T-helper 2 cell (primary cell): ENCODE measurements at places on chromosomes 5 and 9.

GRCh38 chr5:29042152-29042551 is 2003.8 kb upstream of the CDH9 start:
- no peak for DNase-seq

DNA sequence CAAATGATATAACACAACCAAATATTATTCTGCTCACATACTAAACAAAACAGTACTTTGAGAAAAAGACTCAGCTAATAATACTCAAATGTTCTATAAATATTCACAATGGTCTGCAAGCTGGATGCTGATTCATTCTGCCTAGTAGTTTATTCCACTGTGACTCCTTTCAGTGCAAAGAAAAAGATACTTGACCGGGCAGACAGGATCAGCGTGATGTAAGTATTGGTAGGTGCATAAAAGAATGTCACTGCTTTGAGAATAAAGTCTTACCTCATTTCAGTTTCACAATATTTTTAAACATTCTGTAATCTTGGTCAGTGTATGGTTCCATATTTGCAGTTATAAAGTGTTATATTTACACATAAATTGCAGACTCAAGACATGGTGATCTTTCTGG is 223.0 kb upstream of the NUDT12 start:
- no peak for DNase-seq

GRCh38 chr5:66628561-66628960 is 32.4 kb downstream of the MAST4 start:
- DNase-seq: no peak

DNA sequence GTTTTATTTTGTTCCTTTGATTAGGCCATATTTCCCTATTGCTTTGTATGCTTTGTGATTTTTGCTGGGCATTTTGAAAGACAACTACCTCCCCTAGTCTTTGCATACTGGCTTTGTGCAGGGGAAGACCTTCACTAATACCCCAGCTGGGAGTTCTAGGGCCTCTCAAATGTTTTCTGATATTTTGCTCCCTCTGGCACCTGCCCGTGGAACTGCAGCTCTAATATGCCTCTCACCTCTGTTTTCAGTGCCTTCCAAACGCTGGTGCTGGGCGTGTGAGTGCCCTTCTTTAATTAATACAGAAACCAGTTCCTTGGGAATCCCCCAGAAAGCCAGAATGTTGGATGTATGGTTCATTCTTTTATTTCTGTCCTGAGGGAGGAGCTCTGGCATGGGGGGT is 204.5 kb downstream of the COMMD10 start:
- no peak for DNase-seq

DNA sequence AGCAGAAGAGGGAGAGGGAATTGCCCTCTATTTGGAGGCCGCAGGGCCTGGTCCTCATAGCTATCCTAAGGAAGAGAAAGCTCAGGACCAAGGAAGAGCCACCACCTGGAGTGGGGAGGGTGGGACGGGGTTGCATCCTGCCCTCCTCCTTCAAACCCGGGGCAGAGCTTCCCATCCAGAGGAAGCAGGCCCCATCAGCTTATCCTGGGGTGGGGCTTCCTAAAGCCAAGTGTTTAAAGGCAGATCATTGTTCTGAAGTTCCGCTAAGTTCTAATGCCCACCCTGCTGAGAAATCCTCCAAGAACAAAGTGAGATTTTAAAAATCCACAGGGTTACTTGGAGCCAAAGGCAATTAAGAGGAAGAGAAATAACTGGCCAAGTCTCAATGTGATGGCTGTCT is 210.3 kb downstream of the C9orf152 start:
- no peak for DNase-seq

DNA sequence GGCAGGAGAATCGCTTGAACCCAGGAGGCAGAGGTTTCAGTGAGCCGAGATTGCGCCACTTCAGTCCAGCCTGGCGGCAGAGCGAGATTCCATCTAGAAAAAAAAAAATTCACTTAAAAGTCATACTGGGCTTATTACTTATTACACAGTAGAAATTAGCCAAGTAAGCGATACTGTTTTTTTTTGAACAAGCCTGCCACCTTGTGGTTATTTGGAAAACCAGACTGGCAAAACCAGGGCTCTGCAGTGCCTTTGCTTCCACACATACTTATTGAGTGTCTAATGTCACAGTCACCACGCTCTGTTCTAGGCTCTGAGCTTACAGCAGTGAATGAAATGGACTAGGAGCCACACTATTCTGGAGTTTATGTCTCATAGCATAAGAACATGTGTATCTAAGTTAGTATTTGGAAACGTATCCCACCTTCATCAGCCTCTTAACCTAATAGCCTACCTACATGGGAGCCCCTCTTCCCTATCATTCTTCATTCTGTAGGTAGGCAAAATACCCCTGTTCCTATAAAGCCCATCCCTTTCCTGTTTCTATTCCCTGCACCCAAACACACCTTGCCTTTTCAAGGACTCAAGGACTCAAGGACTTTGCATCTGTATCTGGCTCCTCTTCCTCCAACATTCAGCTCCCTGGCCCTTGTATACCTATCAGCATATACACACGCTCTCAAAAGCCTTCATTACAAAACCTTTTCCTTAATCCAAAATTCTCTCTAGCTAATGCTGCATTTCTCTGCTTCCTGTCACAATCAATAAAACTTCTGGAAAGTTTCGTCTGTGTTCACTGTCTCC is 13.9 kb upstream of the BASP1 start:
- no peak for DNase-seq

GRCh38 chr9:87259543-87260518 is 237.8 kb upstream of the DAPK1 start:
- no peak for DNase-seq
